ENCODE measurements at places on chromosomes 3 and 15.

DNA sequence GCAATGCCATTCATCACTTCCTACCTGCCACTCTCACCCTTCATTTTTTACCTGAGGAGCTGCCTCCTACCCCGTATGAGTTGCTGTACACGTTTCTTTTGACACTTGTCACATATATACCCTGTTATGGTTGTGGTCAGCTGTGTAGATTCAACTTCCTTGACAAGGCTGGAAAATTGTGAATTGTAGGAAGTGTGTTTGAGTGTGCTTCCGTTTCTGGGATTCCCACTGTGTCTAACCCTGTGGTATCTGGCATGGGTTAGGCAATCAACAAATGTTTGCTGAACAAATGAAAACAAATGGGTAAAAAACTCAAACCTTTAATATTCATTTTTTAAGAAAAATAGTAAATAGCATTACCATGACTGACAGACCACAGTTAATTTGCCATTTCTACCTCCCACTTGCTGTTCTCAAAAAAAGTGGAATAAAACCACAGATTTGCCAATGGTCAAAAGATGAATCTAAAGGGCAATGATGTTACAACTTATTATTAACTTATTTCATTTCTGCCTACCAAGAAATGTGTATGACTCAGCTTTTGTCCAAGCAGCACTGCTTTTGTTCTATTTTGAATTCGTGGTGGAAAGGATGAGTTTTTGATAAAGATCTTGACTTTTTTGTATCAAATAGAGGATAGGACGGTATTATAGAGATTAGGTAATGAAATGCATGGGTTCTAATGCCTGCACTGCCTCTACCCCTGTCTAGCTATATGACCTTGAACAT, 404.6 kb downstream of the LPP start:
- DNase-seq: no peak

DNA sequence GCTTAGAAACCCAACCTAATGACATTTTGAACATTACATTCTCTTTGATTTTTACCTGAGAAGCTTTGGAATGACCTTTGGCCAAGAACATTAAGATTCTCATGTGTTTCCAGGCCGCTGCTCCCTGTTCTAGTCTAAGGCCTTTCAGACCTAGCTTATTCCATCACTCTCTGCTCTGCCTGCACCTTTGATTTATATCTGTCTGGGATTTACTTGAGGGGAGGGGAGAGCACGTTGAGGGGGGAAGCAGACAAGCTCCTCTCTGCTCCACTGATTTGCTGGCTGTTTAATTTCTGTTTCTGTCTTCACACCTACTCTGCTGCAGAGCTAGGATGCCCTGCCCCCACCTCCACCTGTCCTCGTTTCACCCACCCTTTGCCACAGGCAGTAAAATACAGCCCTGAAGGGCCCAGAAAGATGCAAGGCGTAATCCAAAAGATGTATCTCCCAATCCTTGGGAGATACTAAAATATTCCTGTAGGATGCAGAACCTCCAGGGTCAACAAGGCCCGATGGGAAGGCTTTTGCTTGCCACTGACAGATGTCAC, 429.8 kb downstream of the EPHB1 start:
- DNase-seq: no peak

DNA sequence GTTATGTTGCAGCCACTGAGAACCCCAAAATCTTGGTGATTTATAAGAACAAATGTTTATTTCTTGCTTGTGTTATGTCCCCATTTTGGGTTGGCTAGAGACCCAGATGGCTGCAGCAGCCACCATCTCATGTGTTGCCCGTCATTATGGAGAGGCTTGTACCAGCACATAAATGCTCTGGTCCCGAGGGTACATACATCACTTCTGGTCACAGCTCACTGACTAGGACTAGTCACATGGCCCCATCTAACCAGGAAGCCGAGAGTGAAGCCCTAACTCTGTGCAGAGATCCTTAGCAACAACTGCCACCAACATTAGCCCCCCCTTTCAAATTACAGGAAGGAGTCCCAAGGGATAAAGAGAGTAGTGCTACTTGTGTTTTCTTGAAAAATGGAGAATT, 25.5 kb upstream of the HACD2 start:
- no peak for DNase-seq

DNA sequence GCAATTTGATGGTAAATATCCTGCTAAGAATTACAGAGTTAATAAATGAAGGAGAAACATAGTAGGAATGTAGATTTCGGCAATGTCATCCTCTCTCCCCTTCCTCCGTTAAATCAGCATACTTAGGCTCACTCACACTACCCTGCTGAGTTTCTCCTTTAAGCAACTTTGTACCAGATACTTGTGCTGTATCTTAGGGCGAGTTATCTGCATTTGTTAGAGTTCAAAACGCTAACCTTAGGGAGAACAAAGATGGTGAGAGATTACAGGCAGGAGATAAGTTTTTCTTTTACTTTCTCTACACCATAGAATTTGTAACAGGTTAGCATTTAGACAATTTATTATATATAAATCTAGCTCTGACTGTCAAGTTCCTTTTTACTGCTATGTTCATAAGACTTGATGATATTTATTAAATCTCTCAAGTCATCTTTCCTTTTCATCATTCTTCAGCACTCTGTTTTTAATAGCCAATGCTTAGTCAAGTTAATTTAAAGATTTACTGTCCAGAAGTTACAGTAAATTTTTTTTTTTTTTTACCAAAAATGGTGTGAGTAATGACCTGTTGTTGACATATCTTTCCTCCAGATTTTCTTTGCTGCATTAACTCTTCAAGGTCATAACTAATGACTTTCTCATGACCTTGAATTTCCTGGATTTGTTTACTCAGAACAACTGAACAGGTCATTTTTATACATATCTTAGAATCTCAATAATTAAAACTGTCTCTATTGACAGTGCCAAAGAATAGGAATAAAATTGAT, 22.2 kb downstream of the SUCNR1 start:
- no peak for DNase-seq

DNA sequence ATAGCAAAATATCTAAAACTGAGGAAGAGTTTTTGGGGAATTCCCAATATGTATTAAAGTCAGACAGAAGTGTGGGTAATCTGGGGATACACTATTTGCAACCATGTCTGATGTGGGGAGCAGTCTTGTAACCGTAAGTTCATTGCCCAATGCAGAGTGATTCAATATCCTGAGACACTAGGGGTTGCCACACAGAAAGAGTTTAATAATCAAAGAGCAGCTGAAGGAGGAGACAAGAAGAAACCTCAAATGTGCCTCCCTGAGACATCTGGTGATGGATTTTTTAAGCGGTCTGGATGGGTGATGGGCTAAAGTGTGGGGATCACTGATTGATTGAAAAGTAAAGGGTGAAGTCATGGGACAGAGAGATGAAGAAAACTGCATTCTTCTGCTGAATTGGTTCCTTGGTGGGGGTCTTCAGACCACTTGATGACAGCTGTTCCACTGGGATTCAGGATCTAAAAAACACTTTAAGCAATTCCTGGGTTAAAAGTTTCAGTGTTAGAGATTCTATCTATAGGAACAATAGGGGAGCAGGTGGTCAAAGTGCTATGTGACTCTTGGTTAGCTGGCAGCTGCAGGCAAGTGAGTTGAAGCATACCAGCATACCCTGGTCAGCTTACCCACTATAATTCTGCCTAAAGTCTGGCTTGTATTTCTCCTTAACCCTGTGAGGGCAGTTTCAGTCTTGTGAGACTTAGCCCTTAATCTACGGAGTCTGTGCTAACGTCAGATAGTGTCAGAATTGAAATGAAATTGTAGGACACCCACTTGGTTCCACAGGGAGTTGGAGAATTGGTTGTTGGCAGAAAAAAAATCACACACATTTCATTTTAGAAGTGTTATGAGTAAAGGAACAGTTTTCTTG, 425.9 kb upstream of the TGFBR2 start:
- DNase-seq: no peak

DNA sequence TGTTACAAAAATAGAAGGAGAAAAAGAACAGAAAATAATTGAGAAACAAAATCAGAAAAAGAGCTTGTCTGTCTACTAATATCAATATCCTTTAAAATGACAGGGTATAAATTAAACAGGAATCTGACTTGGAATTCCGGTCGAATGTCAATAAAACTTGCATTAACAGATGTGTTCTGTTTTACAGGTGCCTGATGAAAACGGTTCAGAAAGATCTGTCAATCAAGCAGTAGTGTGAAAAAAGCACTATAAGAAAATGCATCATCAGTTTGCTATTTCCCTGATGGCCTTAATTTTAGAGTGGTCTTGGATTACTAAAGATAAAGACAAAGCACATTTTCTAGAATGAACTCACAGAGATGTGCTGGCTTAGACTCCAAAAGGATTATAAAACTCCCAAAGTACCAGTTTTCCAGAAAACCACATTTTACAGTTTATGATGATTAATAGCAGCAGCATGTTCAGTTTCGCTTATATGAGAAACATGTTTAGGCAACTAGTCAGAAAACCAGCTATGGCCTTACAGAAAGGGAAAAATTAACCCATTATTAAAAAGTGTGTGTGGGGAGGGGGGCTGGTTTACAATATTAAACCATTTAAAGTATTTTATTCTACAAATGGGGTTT, 8.2 kb upstream of the C3orf38 start:
- no peak for DNase-seq

DNA sequence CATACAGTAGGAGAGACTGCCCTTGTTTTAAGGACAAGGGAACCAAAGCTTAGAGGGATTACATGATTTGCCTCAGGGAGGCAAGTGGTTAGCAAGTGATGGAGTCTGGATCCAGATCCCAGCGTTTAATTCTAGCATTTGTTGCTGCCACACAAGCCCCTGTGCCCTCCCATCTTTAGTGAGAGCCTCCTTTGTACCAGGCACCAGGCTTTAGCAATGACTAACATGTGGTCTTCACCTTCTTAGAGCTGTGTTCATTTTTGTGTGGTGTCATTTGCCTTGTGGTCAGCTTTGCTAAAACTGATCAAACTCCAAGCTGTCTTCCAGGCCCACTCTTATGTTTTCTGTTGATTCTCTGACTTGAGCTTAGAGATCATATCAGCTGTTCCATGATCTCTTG, 290.5 kb downstream of the RPLP1 start:
- DNase-seq: no peak

DNA sequence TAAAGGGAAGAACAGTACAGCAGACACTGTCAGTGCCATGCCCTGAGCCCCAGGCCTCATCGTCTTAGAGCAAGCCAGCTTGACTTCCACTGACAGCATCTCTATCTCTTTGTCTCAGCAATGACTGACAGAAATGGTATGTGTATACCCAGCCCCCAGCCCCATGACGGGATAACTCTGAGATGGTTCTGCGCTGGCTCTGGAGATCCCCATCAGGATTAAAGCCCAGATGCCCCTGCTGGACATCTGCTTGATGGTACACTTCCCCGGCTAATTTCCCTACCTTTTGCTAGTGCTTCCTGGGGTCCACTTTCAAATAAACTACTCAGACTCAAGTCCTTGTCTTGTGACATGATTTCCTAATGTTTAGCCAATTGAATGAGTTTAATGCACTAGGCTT, 7.6 kb downstream of the NMNAT3 start:
- DNase-seq: no peak

DNA sequence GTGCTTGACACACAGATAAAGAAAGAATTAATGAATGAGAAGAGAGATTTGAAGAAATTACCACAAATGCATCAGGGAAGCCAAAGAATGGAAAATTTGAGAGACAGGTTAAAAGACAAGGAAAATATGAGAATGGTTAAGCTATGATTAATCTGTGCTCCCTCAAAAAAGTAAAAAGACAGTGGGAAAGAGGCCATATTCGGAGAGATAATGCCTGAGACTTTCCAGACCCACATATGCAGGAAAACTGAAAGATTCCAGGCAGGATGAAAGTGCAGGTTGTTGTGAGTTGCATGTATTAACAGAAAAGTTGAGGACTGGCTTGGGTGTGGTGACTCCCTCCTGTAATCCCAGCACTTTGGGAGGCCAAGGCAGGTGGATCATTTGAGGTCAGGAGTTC, 302.3 kb downstream of the UACA start:
- DNase-seq: no peak

DNA sequence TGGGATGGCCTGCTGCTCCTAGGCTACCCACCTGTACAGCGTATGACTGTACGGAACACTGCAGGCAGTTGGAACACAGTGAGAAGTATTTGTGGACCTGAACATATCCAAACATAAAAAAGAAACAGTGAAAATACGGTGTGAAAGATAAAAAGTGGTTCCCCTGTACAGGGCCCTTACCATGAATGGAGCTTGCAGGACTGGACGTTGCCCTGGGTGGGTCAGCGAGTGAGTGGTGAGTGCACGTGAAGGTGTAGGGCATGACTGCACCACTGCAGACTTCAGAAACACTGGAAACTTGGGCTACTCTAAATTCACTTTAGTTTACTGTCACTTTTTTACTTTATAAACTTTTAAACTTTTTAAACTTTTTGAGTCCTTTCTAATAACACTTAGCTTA, 71.2 kb upstream of the SLC6A6 start:
- no peak for DNase-seq

- no peak for DNase-seq
Observed at GRCh38 chr3:98018301-98018700, 16.8 kb downstream of the GABRR3 start.

DNA sequence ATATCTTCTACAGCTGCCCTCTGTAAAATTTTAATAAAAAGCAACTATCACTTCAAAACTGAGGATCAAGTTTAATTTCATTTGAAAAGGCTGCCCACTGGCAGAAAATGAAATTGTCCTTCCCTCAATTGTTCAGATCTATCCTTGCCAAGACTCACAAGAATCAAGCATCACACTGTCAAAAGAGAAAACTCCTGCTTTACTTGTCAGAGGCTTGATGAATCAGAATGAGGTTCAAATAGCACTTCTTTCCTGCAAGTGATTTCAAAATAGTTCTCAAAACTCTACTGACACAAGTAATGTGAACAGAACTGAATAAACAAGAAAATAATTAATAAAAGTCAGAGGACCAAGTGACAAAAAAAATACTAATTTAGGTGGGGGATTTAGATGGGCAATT, 70.6 kb downstream of the GOLIM4 start:
- DNase-seq: no peak

- DNase-seq: peak; percentile 13
Observed at GRCh38 chr3:197597335-197597734, 41.6 kb upstream of the BDH1 start.

GRCh38 chr15:60307034-60307433, 90.8 kb downstream of the ANXA2 start:
- DNase-seq: no peak

DNA sequence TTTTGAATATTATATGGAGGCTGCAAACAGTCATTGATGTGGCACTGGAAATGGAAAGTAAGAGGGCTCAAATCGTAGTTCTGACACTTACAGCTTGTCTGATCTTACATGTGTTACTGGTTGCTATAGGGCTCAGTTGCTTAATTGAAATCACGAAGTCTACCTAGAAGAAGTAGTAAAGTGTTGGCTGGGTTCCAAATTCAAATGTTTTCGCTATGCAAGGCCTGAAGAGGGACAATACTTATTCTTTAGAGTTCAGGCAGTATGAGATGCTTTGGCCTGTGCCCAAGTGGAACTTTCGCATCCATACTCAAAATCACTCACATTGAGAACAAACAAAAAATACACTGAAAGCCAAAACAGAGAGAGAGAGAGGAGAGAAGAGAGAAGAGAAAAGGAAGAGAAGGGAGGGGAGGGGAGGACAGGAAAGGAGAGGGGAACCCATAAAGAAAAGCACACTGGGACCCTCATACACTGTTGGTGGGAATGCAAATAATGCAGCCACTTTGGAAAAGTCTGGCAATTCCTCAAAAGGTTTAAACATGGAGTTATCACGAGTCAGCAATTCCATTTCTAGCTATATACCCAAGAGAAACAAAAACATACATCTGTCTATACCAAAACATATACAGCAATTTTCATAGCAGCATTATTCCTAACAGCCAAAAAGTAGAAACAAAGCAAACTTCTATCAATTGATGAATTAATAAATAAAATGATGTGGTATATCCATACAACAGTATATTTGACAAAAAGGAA, 2.9 kb upstream of the FXR1 start:
- DNase-seq: no peak

- no peak for DNase-seq
Observed at GRCh38 chr15:39174332-39174731, 406.5 kb upstream of the THBS1 start.
